ENCODE measurements at places on chromosomes 11 and 22. TPM values are rescaled to one million over a fixed set of nuclear protein-coding genes. Genes with fewer than 3 reads are reported as not detected.

DNA sequence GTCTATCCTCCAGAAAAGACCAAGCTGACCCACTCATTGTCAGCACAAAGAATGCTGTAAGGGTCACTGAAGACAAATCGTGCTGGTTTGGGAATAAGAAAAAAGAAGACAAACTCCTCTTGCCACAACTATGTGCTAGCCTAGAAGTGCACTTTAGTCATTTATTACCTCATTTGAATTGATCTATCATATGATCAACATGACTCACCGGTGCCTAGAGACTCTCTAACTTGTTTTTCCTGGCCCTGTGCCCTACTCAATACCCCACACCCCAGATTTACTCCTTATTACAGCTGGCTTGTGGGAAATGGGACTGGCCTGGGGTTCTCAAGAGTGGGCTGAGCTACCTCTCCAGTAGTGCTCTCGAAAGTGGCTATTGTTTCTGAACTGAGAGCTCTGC is 35.9 kb upstream of the HORMAD2 start:
- peak; percentile 95 for DNase-seq

- peak; percentile 24 for DNase-seq
Observed at GRCh38 chr11:64146036-64146955, 19.6 kb downstream of the MACROD1 start.

DNA sequence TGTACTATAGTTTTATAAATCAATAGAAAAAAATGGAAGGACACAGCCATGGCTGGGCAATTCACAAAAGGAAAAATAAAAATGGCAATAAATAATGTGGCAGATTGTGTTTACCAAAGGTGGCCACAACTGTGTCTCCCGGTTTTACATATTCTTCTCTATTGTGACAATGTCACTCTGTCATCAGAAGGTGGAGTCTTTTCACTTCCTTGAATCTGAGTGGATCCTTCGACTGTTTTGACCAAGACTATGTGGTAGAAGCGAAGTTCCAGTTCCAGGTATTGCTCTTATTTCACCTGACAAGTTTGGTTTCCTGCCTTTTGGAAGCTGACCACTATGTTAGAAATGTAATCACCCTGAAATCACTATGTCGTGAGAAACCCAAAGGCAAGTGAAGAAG is 31.0 kb upstream of the HSD17B12 start:
- no peak for DNase-seq

- DNase-seq: no peak
Observed at GRCh38 chr11:118652681-118653181, 26.7 kb downstream of the TREH start.

DNA sequence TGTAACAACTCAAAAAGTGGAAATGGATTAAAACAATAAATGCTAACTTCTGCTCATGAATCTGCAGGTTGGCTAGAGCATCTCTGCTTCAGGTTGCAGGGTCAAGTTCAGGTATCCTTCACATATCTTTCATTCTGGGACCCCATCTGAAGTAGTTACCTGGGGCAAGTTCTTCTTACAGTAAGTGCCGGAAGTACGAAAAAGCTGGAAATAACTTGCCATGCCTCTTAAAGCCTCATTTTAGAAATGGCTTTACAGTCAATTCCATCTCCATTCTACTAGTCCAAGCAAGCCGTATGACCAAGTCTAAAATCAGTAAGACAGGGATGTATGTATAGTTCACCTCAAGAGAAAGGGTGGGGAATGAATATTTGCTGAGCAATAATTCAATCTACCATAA is 93.7 kb downstream of the FCHSD2 start:
- no peak for DNase-seq

The MUC2 gene
- not detected for total RNA-seq

The TRIM29 gene
- total RNA-seq: not detected

The EMID1 gene
- 0.08 TPM for total RNA-seq

The CABP4 gene
- total RNA-seq: not detected

Measured in fibroblast of the aortic adventitia (primary cell).